ENCODE measurements at places on chromosomes 1 and 21. TPM values are rescaled to one million over a fixed set of nuclear protein-coding genes. Genes with fewer than 3 reads are reported as not detected.

The ACTL8 gene
- total RNA-seq: not detected

The PLA2G4A gene
- total RNA-seq: 7.4 TPM

The SIM2 gene
- not detected for total RNA-seq

The LAMC2 gene
- 71.0 TPM for total RNA-seq

The PLEKHA6 gene
- total RNA-seq: 4.3 TPM

The RCSD1 gene
- total RNA-seq: 22.5 TPM

The ZNF281 gene
- 27.6 TPM for total RNA-seq

The CNR2 gene
- total RNA-seq: not detected

The LCE1D gene
- not detected for total RNA-seq

The FOXD2 gene
- total RNA-seq: 0.06 TPM
